HCEC 1CT (cell line): ENCODE measurements at places on chromosomes 1 and 21.

DNA sequence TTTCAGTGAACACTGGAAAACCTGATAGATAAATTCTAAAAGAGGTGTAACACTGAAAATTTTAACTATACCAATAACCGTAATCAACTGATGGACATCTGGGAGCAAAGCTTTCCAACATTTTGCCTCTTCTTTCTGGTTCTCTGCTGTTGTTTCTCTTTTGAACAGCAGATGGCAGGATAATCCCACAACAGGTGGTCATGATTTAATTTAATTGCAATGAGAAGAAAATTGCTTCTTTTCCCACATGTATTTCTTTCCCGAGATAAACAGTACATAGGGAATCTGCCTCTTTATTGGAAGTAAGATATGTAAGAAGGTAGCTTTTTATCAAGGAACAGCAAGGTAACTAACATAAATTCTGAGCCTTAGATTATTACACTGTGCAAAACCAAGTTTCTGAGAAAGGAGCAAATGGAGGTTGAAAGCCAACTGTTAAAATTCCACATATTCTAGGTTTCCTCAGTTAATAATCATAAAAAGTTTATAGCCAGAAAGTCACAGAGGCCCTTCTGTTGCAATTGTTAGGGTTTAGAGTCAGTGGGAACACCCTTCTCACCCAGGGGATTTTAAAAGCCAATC lies 72.9 kb downstream of the RPS6KA1 start:
- peak; percentile 48 for DNase-seq

DNA sequence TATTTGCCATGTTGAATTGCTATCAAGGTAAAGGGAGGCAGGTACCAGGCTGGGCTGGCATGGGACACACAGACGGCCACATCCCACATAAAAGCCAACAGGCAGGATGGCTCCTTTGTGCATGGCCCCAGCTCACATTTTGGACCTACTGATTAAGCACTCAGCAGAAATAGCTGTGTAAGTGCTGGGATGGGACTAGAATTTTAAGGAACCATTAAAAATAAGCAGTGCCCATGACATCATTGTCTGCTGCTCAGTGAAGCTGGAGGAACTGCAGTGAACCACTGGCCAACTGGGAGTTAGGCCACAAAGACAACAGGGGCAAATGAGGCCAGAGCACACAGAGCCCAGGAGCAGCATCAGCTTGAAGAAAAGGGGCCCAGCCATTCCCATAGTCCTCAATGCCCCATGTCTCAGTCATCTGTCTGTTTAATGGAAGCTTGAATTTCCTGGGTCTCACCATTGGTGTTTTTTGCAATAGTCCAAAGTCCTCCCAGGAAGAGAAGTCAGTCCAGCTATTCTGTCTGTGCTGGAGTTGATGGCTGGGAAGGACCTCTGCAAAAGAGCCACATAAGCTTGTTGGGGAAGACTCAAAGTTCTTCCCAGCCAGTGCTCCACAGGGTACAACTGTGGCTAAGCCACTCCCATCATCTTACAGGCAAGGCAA lies 45.3 kb upstream of the TNR start:
- DNase-seq = no peak

DNA sequence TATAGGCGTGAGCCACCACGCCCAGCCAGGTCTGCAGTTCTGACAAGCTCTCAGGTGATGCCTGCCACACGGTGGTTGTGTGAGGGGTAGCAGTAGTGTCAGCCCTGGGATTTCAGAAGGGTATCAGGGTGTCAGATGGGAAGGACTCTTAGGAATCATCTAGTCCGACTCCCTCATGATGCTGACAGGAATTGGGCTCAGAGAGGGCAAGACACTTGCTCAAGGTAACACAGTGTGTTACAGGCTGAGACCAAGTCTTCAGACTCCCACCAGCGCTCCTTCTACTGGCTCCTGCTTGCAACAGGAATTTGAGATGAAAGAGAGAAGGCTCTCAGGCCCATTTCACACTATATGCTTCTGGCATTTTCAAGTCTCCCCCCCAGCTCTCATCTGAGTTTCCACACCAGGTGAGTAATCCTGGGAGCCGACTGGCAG lies 6.9 kb downstream of the HTR1D start:
- no peak for DNase-seq

- no peak for DNase-seq
Observed at GRCh38 chr1:156773607-156774006, 6.3 kb downstream of the PRCC start.

- DNase-seq = no peak
Observed at GRCh38 chr21:45800339-45801080, 157.0 kb downstream of the PCBP3 start.

- no peak for DNase-seq
Observed at GRCh38 chr1:75725861-75726361, 1.4 kb downstream of the ACADM start.

DNA sequence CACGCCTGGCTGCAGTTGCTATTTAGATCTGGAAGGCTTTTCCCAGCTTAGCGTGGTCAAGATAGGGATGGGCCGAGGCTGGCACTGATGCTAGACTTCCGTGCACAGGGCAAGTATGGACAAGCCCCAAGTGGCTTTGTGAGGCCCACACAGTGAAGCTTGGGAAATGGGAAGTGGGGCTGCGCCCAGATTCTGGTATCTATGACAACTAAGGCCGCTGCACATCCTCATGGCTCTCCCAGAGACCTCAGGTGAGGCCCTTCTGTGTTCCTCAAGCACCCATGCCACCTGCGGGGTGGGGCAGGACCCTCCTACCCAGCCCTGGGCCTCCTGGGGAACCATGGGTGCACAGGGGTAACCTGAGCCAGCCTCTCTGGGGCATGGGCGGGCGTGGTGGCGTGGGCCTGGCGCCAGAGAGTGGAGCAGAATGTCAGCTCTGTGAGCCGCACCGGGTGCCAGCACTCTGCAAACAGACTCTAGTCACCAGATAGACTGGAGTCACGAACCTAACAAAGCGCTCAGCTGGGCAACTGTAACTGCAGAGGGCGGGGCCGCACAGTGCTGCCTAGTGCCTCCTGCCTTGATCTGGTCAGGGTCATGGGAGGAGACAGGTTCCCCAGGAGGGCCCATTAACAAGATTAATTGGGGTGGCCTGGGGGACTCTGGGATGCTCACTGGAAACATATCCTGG lies 46.4 kb downstream of the ELF3 start:
- DNase-seq = no peak

DNA sequence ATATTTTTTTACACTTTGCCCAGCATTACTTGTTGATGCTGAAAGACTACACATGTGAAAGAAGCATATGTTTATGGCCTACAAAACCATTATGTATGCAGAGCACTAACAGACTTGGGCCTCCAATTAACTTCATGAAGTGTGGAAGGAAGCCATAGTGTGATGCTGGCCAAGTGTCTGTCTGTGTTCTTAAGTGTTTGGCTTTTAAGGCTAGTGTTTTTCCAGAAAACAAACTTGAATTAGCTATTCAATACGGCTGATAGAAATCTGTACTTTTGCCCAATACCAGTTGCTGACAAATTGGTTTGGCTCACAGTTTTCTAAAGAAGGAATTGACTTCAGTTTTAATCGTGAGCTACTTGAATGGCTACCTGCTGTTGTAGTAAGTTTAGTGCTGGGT lies 136.1 kb downstream of the ADGRL2 start:
- no peak for DNase-seq

- DNase-seq = no peak
Observed at GRCh38 chr1:77275194-77275593, 6.6 kb upstream of the AK5 start.

- no peak for DNase-seq
Observed at GRCh38 chr1:57983441-57983840, 559.6 kb upstream of the DAB1 start.
